ENCODE measurements at places on chromosomes 2 and 18.

- DNase-seq = peak; percentile 5
These were observed 225.0 kb downstream of the TTC32 start for GRCh38 chr2:19676770-19677169.

GRCh38 chr2:140734992-140735391 is 1395.8 kb downstream of the LRP1B start:
- DNase-seq = no peak

DNA sequence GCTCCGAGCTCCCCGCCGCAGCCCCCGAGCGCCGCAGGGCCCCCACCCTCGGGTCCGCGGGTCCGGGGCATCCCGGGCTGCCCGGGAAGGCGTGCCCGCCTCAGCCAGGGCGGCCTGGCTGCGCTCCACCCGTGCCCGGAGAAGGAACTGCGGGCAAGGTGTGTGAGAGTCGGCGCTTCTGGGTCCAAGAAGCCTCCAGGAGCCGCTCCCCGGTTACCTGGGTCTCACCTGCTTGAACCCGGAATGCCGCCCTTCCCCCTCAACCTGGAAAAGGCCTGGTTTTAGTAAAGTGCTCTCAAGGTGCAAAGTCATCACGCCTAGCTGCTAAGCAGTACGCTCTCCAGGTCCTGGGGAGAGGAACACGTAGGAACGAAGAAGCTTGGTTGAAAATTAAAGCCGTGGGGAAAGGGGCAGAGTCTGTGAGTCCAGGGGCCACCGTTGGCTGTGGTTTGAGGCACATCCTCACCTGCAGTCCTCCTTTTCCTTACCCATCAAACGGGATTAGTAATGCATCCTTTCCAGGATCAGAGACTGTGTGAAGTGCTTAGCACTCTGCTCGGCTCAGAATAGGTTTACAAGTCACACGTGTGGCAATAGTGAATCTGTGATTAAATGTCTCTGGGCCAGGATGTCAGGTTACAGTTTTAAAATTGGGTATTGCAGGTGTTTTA is 1.2 kb downstream of the ASAP2 start:
- no peak for DNase-seq

- peak; percentile 61 for DNase-seq
These were observed 56.6 kb downstream of the EPG5 start for GRCh38 chr18:45910405-45911023.

DNA sequence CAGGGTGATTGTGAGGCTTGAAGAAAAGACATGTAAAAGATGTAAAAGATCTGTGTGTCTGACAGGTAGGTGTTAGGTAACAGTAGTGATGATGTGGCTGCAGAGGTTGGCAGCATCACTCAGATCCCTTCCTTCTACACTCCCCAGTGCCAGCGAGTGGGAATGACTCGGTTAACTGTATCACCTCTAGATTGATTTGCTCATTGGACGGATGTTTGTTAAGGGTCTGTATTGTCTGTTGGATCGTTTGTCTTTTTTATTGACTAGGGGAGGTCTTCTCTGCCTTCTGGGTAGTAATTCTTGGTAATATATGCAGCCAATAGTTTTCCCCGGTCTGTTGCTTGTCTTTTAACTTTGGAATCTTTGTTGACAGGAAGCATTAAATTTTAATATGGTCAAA is 44.8 kb upstream of the CNGA3 start:
- no peak for DNase-seq

GRCh38 chr2:9332853-9333245 is 90.5 kb downstream of the ITGB1BP1 start:
- no peak for DNase-seq

DNA sequence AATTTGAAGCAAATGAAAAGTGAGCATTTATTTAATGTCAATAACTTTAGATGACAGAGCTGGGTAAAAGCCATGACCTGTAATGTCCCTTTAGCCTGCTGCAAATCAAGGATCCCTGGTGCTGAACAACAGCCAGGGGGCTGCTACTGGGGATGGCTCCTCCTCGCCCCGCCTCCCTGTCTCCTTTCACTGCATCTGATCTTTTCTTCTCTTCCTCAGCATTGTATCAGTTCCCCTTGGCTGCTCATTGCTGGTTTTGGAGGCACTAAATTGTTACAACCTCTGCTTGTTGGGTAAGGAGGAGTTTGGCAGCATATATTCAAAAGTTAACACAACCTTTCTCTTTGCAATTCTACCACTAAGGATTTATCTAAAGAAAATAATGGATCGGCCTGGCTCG is 236.3 kb upstream of the ID2 start:
- no peak for DNase-seq

DNA sequence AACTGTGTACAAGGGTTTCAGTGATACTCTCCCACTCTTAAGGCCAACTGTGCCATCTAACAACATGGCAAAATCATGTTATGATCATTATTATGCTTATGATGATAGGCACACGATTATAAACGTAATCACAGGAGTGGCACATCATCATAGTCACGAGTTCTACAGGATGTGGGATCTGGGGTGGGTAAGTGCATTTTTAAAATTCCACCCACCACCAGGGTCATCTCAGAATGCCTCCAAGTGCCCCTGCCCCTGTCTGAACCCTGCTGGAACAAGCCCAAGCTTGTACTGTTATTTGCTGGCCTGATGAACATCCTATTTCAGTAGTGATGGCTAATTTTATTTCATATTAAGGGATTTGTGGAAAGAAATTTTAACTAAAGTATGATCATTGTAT is 117.8 kb downstream of the PTPRM start:
- DNase-seq = no peak

DNA sequence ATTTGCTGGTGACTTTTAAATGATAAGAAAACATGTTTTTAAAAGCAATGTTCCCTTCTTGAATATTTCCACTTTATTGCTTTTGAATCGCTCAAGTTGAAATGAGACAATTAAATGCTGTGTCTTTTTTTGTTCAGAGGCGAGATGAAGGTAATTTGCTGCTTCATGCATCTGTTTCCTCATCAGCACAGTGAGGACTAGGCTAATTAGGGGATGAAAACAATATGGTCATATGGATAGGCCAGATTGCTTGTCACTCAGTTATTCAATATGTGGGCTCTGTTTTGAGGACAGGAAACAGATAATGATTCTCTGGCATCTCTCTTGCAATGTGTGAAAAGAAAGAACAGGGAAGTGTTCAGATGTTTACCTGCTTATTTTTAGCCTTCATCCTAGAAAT is 61.0 kb downstream of the ERBB4 start:
- peak; percentile 18 for DNase-seq

- DNase-seq = no peak
These were observed 39.3 kb upstream of the NRXN1 start for GRCh38 chr2:51071191-51071590.

- DNase-seq = no peak
These were observed 135.2 kb downstream of the RTN4 start for GRCh38 chr2:54915101-54915500.

GRCh38 chr2:206890179-206890578 is 49.1 kb upstream of the CPO start:
- no peak for DNase-seq

- no peak for DNase-seq
These were observed 27.8 kb upstream of the TRIB2 start for GRCh38 chr2:12688893-12689292.

GRCh38 chr18:7879717-7880116 is 312.6 kb downstream of the PTPRM start:
- DNase-seq = no peak

DNA sequence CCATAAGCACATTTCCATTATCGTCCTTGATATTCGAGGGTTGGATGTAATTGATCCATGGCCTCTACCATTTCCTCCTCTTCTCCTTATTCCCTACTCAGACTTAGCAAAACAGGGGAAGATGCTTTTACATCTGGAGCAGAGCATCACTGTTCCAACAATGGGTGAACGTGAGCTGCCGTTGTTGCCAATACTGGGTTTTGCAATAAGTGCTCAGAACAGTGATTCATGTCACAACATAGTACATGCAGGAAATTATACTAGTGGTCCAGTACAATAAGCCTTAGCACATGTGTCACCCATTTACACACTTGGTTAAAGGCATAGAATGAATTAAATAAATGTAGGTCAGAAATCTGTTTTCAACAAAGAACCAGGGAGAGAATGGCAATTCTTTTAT is 112.4 kb downstream of the DCC start:
- DNase-seq = no peak

DNA sequence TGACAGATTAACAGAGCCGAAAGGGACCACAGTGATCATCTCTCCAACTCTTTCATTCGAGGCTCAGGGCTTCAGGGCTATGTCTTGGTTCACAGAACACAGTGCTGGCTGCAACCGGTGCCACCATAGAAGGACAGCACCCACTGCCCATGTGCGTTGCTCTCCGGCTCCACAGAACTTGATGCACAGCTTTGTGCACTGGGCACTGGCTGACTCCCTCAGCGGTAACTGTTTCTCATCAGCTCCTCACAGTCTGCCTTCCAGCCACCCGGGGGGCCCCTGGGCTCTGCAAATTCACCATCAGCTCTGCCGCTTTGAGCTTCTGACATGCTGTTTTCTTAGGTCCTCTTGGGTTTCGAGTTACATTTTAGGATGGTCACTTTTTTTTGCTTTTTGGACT is 124.3 kb upstream of the RAB12 start:
- DNase-seq = no peak

GRCh38 chr18:36819621-36820020 is 9.2 kb downstream of the TPGS2 start:
- DNase-seq = no peak

- DNase-seq = no peak
These were observed 119.8 kb upstream of the ATP8B1 start for GRCh38 chr18:57922885-57923284.

GRCh38 chr2:128550801-128551416 is 232.2 kb upstream of the HS6ST1 start:
- DNase-seq = no peak

DNA sequence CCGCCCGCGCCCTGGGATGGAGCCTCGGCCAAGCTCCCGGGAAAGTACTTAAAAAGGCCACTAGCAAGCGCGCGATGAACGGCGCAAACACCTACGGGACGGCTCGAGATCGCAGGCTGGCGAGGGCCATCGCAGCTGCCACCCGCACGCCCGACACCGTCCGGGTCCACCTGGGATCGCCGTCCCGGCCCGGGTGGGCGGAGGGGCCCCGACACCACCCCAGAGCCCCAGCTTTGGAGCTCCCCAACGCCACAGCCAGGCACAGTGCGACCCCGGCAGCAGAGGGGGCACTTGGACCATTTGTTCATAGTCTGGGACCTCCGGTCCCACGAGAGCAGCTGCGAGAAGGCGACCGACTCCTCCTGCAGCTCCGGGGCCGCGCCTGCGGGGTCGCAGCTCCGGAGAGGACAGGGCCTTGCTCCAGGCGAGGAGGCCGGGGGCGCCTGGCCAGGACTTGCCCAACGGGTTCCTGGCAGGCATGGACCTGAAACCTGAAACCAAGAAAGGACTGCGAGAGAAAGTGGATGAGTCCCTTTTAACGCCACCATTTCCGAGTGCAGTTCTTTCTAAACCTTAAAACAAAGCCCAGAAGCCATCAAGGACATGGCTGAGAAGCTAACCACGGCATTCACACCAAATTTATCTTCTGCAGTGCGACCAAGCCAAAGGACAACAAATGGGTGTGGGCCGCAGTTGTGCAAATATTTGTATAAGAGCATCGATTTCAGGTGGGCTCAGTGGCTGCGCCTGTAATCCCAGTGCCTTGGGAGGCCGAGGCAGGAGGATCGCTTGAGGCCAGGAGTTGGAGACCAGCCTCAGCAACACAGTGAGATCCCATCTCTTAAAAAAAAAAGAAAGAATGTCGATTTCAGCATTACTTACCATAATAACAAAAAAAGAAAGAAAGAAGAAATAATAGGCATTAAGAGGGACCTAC is 54.0 kb upstream of the IMP4 start:
- no peak for DNase-seq

GRCh38 chr2:237472909-237473877 is 13.9 kb upstream of the MLPH start:
- DNase-seq = no peak

GRCh38 chr2:36672199-36672598 is 24.3 kb upstream of the VIT start:
- peak; percentile 60 for DNase-seq

- DNase-seq = no peak
These were observed 801.6 kb downstream of the MBD2 start for GRCh38 chr18:53422896-53423295.

DNA sequence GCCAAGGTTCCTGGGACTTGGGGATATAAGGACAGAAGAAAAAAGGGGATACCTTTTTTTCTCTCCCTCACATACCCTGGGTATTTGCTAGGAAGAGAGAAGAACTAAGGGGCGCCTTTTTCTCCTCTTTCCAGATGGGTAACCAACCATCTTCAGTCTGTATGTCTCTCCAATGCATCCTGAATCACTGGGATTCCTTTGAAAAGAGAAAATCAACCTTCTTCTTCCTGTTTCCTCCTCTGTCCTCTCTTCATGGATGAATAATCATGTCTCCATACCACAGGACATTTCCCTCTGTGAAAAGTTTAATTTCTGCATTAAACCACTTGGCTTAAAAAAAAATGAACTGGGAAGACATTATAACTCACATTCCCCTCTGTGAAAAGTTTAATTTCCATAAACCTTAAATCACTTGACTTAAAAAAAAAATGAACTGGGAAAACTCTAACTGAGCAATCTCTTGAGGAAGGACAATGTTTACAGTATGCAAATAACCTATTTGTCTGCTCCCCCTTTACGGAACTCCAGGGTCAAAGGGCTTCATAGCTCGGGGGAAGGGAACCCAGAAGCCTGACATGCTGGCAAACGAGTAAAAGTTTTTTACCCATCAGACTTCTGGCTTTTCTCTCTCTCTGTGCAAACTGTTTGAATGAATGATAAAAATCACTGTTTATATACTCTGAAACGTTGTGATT is 56.7 kb upstream of the FAM98A start:
- DNase-seq = no peak

- DNase-seq = no peak
These were observed 437.7 kb upstream of the HS6ST1 start for GRCh38 chr2:128756365-128756717.

DNA sequence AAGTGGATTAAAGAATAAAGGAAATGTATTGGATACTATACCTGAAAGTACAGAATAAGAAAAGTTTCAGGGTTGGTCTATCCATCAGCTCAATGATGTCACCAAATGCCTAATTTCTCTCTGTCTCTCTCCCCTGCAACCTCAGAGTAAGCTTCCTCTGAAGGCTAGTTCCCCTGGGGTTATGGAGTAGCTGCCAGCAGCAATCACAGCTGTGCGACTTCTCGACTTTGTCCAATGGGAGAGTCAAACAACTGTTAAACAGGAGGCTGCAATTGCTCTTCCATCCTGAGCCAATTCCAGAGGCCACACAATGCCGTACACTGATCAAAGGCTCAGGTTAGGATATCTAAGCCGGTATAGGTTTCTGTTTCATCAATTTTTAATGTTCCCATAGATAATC is 95.3 kb upstream of the FANCL start:
- DNase-seq = no peak

GRCh38 chr2:238493880-238494572 is 67.3 kb downstream of the ASB1 start:
- no peak for DNase-seq

GRCh38 chr2:28394331-28394877 is 1.7 kb downstream of the FOSL2 start:
- DNase-seq = no peak

GRCh38 chr2:63029058-63029457 is 21.6 kb upstream of the OTX1 start:
- DNase-seq = no peak

- DNase-seq = no peak
These were observed 201.7 kb downstream of the NAPG start for GRCh38 chr18:10727477-10727876.

All from OCI-M1 (cell line).